Cardiac muscle cell (in vitro differentiated cells and primary cell): ENCODE measurements at places on chromosomes 6 and 20. TPM values are rescaled to one million over a fixed set of nuclear protein-coding genes. Genes with fewer than 3 reads are reported as not detected.

TBX18 gene
- polyA plus RNA-seq = 1.2 TPM in 2 replicates

GRCh38 chr6:12804952-12805645 is 88.5 kb downstream of the PHACTR1 start:
- H3K4me1 ChIP-seq = no peaks in the 10 kb centered on the region
- no peaks in the 10 kb centered on the region for H3K36me3 ChIP-seq
- H3K27me3 ChIP-seq = peaks cover 4% of the 10 kb centered on the region
- DNase-seq = no peak
- no peak overlapping the region for H3K4me3 ChIP-seq

DNA sequence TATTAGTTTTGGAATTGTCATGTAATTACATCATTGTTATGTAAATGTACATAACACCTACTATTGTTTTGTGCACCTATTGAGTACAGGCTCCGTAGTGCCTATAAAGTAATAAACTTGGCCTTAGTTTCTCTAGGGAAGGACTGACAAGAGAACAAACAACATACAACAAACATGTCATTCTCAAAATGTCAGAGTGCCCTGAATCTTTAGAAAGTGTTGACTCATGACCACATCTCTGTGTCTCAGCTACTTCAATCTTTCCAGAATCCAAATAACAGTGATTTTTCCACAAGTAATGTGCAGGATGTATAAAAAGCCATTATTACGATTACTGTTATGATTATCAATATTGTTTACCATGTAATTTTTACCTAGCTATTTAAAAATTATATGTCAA is 17.2 kb downstream of the LAMP5 start:
- no peak overlapping the region for H3K27ac ChIP-seq
- no peak for DNase-seq
- H3K36me3 ChIP-seq = no peaks in the 10 kb centered on the region
- no peaks in the 10 kb centered on the region for H3K27me3 ChIP-seq
- H3K4me3 ChIP-seq = no peak overlapping the region
- H3K4me1 ChIP-seq = peaks cover 10% of the 10 kb centered on the region

DNA sequence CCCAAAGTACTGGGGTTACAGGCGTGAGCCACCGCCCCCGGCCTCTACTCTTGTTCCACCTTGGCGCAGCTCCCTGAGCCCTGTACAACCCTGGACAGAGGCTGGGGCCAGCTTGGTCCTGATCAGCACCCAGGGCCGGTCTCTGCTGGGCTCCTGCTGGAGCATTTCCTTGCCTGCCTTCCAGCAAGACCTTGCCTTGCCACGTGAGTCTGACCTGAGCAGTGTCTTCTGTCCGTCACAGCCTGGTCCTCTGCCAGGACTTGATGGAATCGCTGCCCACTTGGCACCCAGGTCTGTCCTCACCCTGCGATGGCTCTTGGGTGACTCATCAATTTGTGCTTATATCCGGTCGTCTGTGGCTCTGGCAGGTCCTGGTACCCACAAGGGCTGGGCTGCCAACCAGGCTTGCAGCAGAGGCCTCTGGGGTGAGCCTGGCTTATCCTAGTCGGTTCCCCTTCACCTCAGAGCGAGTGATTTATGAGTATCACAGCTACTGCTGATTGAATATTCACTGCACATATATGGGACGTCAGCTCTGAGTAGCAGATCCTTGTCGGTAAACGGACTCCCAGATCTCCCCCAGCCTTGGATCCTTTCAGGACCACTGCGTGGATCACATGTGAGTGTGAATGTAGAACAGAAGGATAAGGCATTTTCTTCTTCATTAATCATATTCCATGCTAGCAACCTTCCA is 10.1 kb upstream of the SULF2 start:
- H3K4me1 ChIP-seq = no peaks in the 10 kb centered on the region
- no peak overlapping the region for H3K4me3 ChIP-seq
- no peaks in the 10 kb centered on the region for H3K36me3 ChIP-seq
- H3K27me3 ChIP-seq = peaks cover 2% of the 10 kb centered on the region
- peak; percentile 42 for DNase-seq

GRCh38 chr6:19999319-20000191 is 162.4 kb downstream of the ID4 start:
- peaks cover 13% of the 10 kb centered on the region for H3K4me1 ChIP-seq
- no peak for DNase-seq
- no peaks in the 10 kb centered on the region for H3K36me3 ChIP-seq
- H3K27me3 ChIP-seq = no peaks in the 10 kb centered on the region

DNA sequence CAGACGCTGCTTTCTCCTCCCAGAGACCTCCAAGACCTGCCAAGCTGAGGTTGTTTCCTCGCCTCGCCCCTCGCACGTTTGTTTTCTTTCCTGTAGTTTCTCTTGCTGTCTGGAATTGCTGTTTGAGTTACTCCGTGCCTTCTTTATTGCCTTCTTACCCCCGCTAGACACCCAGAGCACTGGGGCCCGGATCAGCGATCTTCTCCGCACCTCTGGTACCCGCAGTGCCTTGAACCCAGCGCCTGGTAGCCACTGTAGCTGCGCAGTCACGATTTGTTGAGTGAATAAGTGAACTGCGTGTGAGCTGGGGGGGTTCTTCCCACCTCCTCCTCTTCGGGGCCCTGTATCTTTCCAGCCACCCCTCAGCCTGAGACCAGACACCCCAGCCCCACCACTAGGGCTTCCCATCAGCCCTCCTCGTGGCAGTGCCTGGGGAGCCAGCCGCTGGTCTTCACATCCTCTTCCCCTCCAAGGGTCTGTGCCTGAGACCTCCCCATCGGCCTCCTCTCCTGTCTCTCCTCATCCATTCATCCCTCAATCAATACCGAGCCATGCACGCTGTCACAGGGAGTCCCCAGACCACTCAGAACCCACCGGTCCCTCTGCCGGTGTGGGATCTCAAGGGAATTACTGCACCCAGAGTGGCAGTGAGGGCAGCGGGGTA is 849 bp upstream of the BMP7 start:
- peak overlapping the region; percentile 55 for H3K4me3 ChIP-seq
- H3K4me1 ChIP-seq = peaks cover 24% of the 10 kb centered on the region
- DNase-seq = no peak
- no peak overlapping the region for H3K27ac ChIP-seq
- H3K36me3 ChIP-seq = no peaks in the 10 kb centered on the region
- H3K27me3 ChIP-seq = peaks cover 13% of the 10 kb centered on the region
